ENCODE measurements at places on chromosomes 1 and 21.

DNA sequence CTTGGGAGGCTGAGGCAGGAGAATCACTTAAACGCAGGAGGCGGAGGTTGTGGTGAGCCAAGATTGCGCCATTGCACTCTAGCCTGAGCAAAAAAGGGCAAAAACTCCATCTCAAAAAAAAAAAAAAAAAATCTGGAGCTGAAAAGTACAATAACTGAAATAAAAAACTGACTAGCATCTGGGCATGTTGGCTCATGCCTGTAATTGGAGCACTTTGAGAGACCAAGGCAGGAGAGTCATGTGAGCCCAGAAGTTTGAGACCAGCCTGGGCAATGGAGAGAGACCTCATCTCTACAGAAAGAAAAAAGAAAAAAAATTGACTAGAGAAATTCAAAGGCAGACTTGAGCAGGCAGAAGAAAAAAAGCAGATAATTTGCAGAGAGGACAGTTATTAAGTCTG lies 18.1 kb downstream of the CLDN19 start:
- DNase-seq, result no peak

- DNase-seq, result no peak
These were observed 42.5 kb downstream of the PLPPR5 start for GRCh38 chr1:98962156-98962555.

GRCh38 chr1:162554258-162554657 lies 7.3 kb upstream of the UAP1 start:
- no peak for DNase-seq

- no peak for DNase-seq
These were observed 33.7 kb upstream of the KCNA2 start for GRCh38 chr1:110639724-110640386.

DNA sequence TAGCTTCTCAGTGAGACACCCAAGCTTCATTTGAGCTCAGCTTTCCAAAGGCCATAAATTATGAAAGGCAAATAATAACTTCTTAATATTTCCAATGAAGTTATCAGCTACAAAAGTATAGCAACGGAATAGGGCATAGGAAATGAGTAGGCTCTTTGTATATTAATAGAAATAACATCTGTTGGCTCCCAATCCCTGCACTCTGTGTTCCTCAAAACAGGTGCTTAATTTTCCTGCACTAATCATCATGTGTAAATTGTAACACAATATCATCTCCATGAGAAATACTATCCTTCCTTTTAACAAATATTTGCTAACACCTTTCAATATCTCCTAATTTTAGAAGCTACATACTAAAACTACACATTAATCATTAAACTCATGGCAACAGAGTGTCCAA lies 19.2 kb upstream of the IFI44L start:
- no peak for DNase-seq

DNA sequence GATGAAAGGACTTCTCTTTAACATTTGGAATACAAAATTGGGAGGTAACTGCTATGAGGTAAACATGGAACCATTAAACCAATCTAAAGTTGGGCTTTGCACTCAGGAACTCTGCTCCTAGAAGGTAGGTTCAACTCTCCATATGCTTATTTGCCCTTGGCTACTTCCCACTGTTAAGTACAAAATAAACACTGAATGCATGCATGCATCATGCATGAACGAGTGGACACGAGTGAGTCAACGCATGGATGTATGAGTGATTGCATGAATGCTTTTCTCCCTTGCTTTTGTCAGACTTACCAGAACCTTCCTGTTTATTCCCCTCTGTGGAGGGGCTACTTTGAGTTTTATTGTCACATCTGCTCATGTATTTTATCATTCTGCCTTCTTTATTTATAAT lies 42.4 kb upstream of the RUNX1 start:
- no peak for DNase-seq

DNA sequence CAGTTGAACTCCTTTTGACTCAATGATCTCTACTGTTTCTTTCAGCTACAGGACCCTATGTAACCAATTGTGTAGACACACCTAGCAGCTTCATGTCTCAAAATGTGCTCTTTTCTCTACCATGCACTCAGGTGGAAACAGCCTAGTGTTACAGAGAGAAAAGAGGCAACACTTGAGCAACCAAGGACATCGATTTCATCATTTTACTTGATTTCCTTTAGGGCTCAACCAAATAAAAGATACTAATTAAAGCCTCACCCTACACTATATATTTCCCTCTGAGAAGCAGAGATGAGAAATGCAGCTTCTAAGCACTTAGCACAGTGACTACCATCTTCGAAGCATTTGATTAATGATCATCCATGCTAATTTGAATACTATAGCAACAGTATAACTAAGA lies 55.1 kb downstream of the PTGER3 start:
- no peak for DNase-seq

DNA sequence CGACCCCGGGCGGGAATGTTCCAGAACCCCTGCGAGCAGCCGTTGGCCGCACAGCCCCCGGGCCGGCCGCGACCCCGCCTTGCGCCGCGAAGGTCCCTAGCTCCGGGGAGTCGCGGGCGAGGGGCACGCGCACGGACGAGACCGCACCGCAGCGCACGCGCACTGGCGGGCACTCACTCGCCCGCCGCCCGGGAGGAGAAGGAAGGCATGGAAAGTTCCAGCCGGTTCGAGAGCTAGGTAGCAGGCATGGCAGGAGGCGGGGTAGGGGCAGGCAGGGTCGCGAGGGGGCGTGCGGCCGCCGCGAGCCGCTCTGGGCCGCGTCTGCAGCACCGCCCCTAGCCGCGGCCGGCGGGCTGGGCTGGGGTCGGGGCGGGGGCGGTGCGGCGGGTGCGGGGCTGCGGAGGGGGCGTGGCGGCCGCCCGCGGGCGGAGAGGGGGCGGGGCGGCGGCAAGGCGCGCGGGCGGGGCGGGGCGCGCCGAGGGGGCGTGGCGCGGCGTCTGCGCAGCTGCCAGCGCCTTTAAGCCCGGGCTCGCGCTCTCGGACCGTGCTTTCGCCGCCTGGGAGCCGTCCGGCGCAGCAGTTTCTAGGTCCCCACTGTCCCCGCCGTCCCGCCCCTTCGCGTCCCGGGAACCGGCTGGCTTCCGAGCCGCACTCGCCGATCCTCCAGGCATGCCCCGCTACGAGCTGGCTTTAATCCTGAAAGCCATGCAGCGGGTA lies at the start of the genes MRPS6 and SLC5A3:
MRPS6 (plus strand) TSS at position 547 of the 717 bp plus-strand sequence; CDS start at position 670, 123 bp downstream.
SLC5A3 (plus strand) TSS at position 547 of the 717 bp plus-strand sequence. CDS start 21,621 bp downstream, outside the sequence.
- DNase-seq, result peak; percentile 46

DNA sequence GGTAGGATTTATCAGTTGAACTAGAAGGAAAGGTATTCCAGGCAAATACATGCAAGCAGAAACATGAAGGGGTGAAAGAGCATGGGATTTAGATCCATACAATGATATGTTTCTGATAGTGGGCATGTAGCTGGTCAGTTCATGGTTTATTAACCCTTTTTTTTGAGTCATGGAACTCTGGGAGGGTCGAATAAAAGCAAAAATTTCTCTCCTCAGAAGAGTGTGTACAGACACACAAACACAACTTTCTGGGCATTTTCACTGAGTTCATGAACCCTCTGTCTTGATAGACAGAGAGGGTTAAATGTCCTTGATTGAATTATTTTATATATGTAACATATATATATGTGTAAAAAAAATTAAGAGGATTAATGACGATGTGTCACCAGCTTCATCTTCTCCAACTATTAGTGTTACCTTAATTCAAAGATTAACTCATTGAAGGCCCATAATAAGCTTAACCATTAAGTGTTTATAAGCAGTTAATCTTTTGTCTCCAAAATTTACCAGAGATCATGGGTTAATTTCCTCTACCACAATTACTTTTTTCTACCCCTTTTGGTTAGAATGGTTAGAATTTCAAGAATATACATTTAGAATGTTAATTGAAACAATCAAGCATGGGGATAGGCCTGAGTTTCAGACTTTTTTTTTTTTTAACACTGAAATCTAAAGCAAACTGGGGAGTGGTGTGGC lies 4.6 kb downstream of the JUN start:
- peak; percentile 74 for DNase-seq

- no peak for DNase-seq
These were observed 602.9 kb upstream of the ADAMTS5 start for GRCh38 chr21:27569831-27570230.

GRCh38 chr21:31675960-31676359 lies 16.5 kb downstream of the SOD1 start:
- no peak for DNase-seq

- no peak for DNase-seq
These were observed 23.4 kb downstream of the PDE9A start for GRCh38 chr21:42676808-42677207.

DNA sequence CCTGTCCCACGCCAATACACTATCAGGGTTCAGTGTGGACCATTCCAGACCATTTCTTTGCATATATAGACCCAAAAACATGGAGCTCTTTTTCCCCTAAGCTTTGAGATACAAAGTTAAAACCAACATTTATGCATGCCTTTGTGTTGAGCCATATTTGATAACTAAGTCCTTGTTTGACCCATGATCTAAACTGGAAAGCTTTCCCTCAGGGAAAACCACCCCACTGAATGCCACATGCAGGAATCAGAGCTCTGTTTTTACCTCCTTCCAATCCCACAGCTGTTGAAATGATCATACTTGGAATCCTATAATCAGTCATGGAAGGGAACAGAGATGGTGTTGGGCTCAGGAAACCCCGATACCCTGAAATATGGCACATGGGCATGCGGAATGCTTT lies 14.8 kb upstream of the SLC45A1 start:
- DNase-seq, result no peak

GRCh38 chr1:154741327-154741726 lies 128.8 kb downstream of the KCNN3 start:
- DNase-seq, result no peak

DNA sequence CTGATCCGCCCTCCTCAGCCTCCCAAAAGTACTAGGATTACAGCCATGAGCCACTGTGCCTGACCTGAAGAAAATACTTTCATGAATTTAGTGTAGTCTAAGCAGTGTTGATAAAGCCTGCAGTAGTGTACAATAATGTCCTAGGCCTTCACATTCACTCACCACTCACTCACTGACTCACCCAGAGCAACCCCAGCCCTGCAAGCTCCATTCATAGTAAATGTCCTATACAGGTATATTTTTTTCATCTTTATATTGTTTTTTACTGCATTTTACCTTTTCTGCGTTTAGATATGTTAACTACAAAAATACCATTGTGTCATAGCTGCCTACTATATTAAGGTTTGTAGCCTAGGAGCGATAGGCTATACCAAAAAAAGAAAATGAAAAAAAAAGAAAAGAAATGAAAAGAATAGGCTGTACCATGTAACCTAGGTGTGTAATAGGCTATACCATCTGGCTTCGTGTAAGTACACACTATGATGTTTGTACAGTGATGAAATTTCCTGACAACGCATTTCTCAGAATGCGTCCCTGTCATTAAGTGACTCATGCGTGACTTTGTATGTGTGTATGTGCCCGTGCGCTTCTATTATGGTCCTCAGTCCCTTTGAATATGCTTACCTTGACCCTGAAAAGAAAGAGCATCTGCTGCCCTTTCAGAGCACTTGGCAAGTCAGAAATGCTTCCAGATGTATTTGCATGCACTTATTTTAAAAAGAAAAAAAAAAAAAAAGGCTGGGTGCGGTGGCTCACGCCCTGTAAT lies 9.2 kb upstream of the SLAMF8 start:
- DNase-seq, result no peak

- DNase-seq, result no peak
These were observed 104.1 kb downstream of the SYF2 start for GRCh38 chr1:25128121-25128621.

DNA sequence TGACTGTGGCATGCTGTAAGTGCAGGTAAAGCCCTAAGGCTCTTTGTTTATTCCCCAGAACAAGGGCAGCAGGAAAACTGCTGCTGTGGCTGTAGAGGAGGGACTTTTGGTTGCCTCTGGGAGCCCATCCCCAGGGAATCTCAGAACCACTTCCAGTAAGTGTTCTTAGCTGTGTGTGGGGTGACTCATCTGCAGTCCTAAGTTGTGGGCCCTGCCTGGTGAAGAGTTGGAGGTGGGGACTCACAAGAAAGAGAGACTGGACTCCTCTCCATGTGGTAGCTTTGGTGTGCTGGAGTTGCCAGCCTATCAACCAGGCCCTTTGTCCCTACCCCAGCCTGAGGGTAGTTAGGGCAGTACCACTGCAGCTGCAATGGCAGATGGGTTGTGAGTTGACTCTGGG lies 24.0 kb upstream of the DENND1B start:
- peak; percentile 35 for DNase-seq

DNA sequence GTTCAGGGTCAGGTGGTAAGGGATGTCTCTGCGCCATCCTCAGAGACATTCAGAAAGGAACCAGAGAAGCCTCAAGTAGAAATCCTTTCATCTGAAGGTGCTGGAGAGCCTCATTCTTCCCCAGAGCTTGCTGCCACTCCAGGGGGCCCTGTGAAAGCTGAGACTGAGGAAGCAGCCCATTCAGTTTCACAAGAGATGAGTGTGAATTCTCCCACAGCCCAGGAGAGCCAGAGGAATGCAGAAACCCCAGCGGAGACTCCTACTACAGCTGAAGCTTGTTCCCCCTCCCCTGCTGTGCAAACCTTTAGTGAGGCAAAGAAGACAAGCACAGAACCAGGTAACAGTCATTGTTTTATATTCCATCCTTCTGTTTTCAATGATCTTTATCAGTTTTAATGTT lies 38.7 kb downstream of the ZBTB40 start:
- no peak for DNase-seq
